ENCODE measurements at places on chromosomes 1 and 21. TPM values are rescaled to one million over a fixed set of nuclear protein-coding genes. Genes with fewer than 3 reads are reported as not detected.

LMX1A gene
- total RNA-seq, result not detected

HSD3B1 gene
- total RNA-seq, result 0.27 TPM

SAMD13 gene
- 1.7 TPM for total RNA-seq

ATAD3C gene
- 0.28 TPM for total RNA-seq

DRAXIN gene
- total RNA-seq, result 0.36 TPM

RNU5D-1 gene
- total RNA-seq, result not detected

AGT gene
- total RNA-seq, result 16.3 TPM

HPDL gene
- total RNA-seq, result 1.4 TPM

ELOA gene
- total RNA-seq, result 42.1 TPM

AJAP1 gene
- total RNA-seq, result not detected

RBM8A gene
- 282 TPM for total RNA-seq

WDR77 gene
- total RNA-seq, result 39.3 TPM

Data from cardiac muscle cell (in vitro differentiated cells and primary cell).